Putamen (tissue), 1 donor: ENCODE measurements at places on chromosomes 16 and 17.

GRCh38 chr17:76414334-76415295 is 30.2 kb downstream of the SPHK1 start:
- peak; percentile 47 for DNase-seq

DNA sequence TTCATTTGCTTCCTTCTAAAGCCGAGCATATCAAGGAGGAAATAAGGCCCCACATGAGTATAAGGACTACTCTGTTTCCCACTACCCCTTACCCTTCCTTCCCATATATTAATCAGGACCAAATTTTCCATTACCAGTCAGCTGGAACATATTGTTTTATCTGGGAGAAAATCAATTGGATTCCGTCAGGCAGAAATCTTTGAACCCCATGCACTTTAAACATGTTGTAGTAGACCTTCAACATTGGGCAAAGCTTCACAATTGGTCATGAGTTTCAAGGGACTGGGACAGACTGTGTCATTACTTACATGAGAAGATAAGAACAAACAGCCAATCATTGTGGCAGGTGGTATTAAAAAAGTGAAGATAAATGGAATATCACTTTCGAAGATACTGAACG is 70.3 kb downstream of the ABCA8 start:
- no peak for DNase-seq

- no peak for DNase-seq
These were observed 22.7 kb downstream of the MYO15B start for GRCh38 chr17:75610103-75610984.

GRCh38 chr16:67548265-67549126 is 13.8 kb upstream of the CTCF start:
- no peak for DNase-seq

- DNase-seq = no peak
These were observed 21.9 kb downstream of the OMG start for GRCh38 chr17:31275116-31275515.

DNA sequence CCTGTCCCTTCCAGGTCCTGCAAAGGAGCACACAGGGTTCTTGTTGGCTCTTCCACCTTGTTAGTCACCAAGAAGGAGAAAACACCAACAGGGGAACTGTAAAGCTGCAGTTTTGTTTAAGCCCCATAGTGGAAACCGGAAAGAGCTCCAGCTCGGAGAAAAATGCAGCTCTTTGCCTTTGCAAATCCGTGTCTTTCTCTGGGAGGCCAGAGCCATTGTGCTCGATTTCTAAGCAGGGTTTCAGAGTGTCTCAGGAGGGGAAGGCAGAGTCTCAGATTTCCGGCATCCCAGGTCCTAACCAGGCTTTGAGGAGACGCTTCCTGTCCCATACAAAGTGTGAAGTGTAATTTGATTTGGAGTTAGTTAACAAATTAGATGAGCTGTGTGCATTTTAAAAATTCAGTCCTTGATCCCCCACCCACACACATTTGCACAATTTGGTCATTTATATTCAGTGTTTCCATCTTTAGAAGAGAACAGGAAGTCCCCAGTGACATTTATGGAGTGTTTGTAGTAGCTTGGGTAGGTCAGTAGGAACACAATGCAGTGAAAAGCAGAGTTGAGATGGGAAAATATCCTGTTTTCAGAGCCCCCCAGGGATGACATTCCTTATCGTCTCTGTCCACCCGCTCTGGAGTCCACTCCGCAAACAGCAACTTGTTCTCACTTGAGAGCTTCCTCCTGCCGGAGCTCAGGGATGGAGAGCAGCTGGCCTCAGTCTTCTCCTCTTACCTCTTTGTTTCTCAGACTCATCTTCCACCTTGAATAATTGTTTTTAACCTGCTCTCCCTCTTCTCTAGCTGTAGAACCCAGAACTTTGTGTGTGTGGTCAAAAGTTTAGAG is 331.9 kb downstream of the SEC14L1 start:
- no peak for DNase-seq

GRCh38 chr17:47620503-47621245 is 29.0 kb upstream of the KPNB1 start:
- no peak for DNase-seq

- no peak for DNase-seq
These were observed 211.4 kb downstream of the COPRS start for GRCh38 chr17:31647661-31648060.

GRCh38 chr17:75105126-75106080 is 4.4 kb upstream of the ARMC7 start:
- no peak for DNase-seq

GRCh38 chr16:30530163-30531037 is 4.0 kb upstream of the ZNF768 start:
- no peak for DNase-seq

DNA sequence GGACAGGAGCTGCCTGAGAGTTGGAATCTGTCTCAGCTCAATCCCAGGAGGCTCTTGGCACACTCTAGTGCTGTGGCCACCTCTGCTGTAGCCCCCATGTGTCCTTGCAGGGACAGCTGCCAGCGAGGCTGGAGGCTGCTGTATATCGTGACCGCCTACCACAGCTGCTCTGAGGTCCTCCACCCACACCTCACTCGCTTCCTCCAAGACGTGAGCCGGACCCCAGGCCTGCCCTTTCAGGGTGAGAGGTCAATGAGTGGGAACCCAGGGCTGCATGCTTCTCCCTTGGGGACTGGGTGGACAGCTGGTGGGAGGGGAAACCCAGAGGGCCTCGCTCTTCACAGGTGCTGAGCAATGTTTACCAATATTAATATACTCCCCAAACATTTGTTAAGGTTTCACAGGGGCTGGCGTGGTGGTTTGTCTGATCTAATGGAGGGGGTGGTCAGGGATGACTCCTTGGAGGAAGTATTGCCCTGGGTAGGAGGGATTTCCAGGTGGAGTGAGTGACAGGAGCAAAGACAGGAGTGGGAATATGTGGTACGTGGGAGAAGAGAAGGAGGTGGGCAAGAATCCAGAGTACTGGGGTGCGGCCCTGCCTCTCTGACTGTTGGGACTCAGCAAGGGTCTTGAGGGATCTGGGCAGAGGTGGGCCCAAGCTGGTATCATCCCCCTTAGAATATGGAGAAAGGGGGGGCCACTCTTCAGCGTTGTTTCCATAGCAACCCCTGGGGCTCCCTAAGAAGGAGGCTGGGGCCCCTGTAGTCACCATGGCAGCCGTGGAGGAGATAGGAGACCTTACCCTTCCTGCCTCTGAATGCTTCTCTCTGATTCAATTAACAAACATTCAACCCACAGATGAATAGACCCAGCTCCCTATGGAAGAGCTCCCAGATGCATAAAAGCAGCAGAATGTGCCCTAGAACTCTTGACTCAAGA is 22.2 kb upstream of the ALKBH5 start:
- no peak for DNase-seq

- no peak for DNase-seq
These were observed 50.8 kb downstream of the USP10 start for GRCh38 chr16:84750575-84750974.

DNA sequence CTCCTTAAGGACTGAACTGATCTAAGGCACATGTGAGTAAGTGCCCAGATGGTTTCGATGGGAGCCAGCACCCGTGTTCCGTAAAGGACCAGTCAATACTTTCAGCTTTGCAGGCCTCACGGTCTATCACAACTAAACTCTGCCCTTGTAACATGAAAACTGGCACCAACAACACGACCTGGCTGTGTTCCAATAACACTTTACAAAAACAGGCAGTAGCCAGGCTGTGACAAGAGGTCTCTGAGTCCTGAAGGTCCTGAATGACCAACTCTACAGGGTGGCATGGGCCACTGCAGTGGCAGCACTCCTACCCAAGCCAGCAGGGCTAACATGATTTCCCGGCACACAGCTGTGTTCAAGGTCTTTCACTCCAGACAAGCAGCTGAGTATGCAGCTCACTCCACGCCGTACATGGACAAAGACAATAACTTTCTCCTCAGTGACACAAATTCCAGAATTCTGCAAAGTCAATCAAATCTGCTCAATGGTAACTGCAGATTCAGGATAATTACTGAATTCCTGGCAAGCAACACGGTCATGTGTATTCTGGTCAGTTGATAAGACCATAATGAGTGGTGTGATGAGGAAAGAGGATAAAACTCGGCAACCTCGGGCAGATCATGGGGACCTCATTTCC is 15.3 kb downstream of the NPLOC4 start:
- no peak for DNase-seq

GRCh38 chr17:36703860-36704266 is 102.5 kb downstream of the MRM1 start:
- DNase-seq = no peak

- DNase-seq = no peak
These were observed at the start of gene HOXB13 for GRCh38 chr17:48728232-48729231. Gene HOXB13 (minus strand): TSS chr17:48728750. CDS start chr17:48728593, 157 bp downstream.

GRCh38 chr17:32877164-32877764 is 340 bp upstream of the MYO1D start:
- peak; percentile 89 for DNase-seq

GRCh38 chr17:74513987-74514631 is 17.2 kb downstream of the CD300LB start:
- no peak for DNase-seq

GRCh38 chr16:30649725-30650368 is 913 bp upstream of the PRR14 start:
- no peak for DNase-seq

DNA sequence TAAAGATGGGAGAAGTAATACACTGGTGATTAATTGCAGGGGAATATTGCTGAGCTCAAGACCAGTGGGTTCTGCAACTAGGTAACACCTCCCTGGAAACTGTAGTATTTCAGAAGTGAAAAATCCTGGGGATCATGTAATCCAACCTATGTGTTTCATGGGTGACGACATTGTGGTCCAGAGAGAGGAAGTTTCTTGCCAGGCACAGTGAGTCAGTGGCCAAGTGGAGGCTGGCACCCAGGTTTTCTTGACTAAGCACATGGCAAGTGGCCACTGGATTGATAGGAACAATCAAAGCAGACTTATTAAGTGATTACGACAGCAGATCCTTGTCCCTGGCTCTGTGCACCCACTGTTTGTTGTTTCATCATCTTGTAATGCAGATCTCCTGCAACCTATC is 14.6 kb upstream of the CIITA start:
- no peak for DNase-seq

- DNase-seq = no peak
These were observed 24.2 kb downstream of the ZNRF1 start for GRCh38 chr16:75023009-75023408.

DNA sequence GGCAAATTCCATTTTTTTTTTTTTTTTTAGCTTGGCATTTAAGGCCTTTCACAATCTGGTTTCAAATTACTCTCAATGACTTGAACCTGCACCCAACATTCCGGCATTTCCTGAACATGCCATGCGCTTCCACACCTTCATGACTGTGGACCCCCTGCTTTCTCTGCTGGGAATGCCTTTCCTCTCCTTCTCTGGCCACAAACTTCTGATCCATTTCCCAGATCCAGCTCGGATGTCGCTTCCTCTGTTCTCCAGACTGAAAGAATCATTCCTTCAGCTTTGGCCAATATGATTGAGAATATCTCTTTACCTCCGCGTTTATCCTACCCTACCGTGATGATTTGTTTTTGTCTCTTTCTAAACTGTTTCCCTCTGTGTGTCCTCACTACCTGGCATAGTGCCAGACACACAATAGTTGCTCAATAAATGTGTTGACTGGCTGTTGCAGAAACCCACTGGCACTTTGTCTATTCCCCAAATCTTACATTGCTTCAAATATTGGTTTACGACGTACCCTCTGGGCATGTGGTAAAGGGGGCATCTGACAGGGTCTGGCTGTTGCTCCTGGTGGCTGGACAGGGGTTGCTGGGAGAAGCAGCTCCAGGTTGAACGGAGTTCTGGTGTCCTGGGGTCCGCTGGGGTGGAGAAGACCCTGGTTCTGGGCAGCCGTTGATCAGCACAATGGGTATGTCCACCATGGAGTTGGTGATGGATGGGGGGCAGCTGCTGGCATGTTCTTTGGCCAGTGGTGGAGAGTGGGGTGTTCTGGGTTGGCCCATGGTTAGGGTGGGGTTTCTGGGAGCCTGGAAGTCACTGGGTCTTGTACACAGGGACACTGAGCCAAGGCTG is 14.7 kb downstream of the TNS4 start:
- DNase-seq = no peak

DNA sequence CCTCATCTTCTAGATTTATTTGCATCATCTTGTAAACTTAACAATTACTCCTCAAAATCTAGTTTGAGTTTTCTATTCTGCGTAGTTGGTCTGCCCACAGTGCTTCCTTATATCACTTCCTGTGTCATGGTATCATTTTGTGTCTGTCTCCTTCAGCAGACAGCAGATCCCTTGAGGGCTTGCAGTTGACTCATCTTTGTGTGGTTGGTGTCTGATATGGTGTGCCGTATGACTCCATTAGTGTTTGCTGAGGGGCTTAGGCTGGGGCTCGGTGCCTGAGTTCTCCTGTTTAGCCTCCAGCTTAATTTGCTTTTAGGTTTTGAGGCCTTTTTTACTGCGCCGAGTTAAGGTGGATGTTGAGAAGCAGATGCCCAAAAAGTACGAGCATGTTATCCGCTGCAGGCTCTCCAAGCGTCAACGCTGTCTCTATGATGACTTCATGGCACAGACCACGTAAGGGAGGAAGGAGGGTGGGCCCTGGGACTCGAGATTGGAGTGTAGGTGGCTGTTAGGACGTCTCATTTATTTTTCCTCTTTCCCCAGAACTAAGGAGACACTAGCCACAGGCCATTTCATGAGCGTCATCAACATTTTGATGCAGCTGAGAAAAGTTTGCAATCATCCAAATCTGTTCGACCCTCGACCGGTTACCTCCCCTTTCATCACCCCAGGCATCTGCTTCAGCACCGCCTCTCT is 16.9 kb downstream of the SRCAP start:
- no peak for DNase-seq

- no peak for DNase-seq
These were observed 12.1 kb downstream of the CA5A start for GRCh38 chr16:87924041-87924810.

- DNase-seq = no peak
These were observed 1.1 kb upstream of the ZG16B start for GRCh38 chr16:2828876-2829430.
